ENCODE measurements at places on chromosomes 7 and 10. TPM values are rescaled to one million over a fixed set of nuclear protein-coding genes. Genes with fewer than 3 reads are reported as not detected.

DNA sequence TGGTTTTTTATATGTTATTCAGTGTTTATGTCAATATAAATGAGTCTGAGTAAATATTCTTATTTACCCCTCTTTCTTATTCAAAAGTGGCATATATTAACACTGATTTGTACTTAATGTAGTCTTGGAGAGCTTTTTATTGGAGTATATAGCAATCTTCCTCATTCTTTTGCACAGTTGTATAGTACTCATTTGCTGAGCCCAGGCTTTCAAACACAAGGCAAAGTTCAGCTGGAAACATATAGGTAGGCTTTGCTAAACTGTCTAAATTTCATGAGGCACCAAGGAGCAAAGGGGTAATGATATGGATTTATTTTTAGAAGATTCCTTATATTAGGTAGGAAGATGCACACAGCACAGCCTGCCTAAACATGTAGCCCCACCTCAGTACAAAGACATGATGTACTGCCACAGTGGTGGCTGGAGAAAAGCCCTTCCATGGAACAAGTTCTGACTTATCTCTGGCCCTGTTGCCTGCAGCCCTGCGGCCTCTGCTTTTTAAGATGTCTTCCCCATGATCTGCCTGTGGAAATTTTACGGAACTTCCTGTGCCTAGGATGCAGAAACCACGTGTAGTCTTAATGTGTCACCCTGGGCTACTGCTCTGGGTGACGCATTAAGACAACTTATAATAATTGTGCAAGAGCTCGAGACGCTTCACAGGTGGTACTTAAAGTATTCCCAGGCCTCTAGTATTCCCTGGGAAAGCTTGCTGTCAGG is 9.6 kb upstream of the PDCD4 start:
- no peak for DNase-seq

- no peak for DNase-seq
Observed at GRCh38 chr7:38907766-38908165, 1.2 kb downstream of the VPS41 start.

Gene PGAM1
- 464 TPM for total RNA-seq

DNA sequence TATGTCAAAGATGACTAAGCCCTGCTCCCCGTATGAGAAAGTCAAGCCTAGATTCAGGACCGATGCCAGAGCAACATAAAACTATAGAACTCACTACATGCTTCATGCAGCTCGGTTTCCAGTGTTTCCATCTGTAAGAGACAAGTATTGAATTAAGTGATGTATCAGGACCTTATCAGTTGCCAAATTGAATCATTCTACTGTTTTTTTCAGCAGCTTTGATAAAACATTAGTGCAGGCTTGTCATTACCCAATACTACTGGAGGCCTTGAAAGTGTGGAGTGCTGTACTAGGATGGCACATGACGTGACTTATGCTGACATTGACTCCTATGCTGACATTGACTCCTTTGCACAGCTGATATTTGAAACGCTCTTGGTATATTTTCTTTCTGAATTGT is 10.8 kb upstream of the NRP1 start:
- no peak for DNase-seq

DNA sequence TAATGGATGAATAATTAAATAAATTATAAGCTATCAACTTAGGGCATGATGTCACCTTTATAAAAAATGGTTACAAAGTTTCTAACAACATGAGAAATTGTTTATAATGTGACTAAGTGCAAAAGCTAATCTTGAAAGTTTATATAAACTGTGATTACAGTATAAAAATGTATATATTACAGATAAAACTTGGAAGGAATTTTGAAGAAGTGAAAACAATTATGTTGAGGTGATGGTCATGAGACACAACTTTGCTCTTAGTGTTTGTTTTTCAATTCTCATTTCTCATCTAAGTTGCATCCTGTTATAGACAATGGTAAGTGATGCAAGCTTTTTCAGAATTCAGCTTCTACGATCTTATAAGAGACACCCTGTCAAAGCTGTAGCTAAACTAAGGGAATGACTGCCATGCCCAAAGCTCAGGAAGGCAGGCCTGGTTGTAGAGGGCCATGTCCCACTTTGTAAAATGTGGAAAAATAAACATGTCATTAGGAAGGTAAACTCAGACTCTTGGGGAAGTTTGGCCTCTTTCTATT is 23.9 kb downstream of the MACC1 start:
- no peak for DNase-seq

DNA sequence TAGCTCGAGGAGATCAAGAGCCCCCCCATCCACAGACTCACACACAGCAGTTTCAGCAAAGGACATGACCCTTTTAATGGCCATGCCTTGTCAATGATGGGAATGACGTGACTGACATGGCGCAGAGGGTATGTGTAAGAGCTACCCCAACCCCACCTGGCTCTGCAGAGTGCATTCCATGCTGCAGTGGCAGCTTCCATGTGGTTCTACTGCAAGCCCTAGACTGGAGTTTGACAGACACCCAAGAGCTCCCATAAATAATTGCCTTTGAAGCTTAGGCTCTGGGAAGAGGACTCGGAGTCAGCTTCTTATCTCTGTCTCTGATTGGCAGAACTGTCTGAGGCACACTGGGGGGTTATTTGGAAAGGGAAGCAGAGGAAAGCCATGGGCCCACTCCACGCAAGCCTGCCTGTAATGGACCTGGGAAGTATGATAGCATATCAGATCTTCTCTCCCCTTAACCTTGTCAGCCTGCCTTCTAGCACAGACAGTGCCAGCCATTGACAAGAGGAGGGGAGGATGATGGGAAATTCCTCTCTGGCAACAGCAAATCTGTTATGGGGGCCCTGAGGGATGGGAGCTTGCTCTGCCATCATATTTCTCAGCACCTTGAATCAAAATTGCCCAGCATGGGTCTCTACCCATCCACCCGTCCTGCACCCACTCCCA is 478.5 kb upstream of the PODXL start:
- no peak for DNase-seq

- DNase-seq: no peak
Observed at GRCh38 chr7:86942081-86942480, 117.4 kb downstream of the ELAPOR2 start.

DNA sequence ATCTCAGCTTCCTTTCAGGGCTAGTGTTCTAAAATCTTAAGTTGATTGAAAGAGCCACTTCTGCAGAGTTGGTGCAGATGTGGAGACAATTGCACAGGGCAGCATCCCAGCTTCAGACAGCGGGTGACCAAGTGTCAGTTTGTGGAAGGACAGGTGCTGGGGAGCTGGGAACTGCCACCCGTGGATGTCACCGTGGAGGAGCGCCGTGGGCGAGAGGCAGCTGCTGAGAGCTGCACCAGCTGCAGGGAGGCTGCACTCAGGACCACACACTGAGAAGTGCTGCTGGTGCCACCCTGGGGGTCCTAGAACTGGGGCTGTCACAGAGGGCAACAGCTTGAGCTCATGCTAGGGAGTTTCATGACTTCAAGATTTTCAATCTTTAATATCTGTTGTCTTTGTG is 543.0 kb upstream of the FZD8 start:
- DNase-seq: peak; percentile 57

- DNase-seq: no peak
Observed at GRCh38 chr10:45471531-45472310, 97.7 kb downstream of the ALOX5 start.

Gene ZNF282
- 27.5 TPM for total RNA-seq

Gene COL1A2
- 1,654 TPM for total RNA-seq

Gene C10orf105
- 0.03 TPM for total RNA-seq

Gene ANXA7
- 112 TPM for total RNA-seq

DNA sequence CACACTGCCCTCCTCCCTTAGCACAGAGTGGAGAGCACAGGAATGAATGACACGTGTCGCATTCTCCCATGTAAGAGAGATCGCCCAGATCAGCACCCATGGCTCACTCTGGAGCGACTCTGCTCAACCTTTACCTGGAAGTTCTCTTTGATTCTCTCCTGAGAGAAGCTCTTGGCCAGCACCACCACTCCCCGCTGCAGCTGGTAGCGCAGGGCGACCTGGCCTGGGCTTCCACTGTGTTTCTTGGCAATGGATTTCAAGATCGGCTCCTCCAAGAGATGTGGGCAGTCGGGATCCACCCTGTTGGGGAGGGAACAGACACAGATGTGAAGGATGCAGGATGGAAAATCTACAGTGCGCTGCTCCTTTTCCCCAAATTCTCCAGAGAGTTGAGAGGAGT is 27.4 kb downstream of the AKR1C8 start:
- DNase-seq: no peak

DNA sequence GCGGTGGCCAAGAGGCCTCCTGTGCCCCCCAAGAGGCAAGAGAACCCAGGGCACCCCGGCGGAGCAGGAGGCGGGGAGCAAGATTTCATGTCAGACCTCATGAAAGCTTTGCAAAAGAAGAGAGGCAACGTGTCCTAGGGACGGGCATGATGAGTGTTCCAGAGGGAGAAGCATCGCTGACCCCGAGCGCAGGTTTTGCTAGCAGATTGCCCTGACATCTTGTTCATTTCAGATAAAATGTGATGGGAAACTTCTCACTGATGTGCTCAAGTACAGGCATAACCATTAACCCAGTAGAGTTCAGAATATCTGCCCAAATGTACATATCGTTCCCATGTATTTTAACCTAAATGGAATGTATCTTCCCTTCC is 129.2 kb downstream of the APBB1IP start:
- no peak for DNase-seq

GRCh38 chr7:108280136-108280535 is 150.0 kb upstream of the LAMB4 start:
- DNase-seq: no peak

DNA sequence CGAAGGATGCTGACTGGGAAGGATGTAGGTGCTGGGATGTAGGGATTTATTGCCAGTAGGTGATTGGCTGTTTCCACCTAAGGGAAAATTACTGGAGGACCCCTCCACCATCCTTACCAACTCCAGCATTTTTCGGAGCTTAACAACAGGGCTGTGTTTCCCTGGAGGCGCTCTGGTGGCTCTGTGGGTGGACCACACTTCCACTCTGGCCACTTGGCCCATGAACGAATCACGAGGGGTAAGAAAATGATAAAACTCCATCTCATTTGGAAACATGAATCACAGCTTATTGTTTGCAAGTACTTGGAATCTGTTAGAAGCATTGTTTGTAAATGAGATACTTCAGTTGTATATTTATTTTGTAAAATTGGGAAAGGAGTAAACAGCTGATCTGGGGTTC is 3.0 kb downstream of the DOCK1 start:
- peak; percentile 14 for DNase-seq

- no peak for DNase-seq
Observed at GRCh38 chr7:68422281-68422680, 1176.0 kb upstream of the AUTS2 start.

- DNase-seq: no peak
Observed at GRCh38 chr10:33034931-33035330, 76.9 kb upstream of the ITGB1 start.

Gene RBM20
- total RNA-seq: 2.6 TPM

Gene ERV3-1
- total RNA-seq: 24.6 TPM

- DNase-seq: peak; percentile 78
Observed at GRCh38 chr10:69800109-69800508, 1.6 kb upstream of the COL13A1 start.

Gene SUMF2
- total RNA-seq: 162 TPM

DNA sequence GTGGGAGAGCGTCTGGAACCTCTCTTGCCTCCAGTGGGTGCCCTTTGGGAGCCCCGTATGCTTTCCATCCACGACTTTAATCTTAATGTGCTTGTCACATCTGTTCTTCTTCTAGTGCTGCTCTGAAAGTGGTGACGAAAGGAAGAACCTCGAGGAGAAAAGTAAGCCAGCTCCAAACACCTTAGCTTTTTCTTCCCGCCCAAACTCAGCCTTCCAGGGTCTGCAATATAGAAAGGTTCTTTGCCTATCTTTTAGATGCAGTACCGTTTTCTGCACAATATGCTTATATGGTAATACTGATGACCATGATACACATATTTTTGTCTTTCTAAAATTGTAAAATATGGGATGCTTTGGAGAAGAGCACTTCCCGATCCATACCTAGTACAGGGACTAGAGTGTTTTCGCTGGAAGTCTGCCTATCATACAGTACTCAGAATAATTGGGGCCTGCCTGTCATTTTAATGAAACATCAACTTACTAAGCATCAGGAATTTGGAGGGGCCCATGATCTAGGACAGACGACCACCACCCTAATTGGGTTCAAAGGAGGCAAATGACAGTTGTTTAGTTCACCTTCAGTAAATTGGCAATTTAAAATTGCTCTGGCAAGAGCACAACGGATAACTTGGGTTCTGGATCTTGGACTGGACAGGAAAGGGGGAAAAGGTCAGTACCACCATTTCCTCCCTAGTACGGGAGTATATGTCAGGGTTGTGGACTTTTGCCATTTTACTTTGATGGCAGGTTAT is 884 bp downstream of the RINT1 start:
- peak; percentile 5 for DNase-seq

GRCh38 chr10:59682986-59683937 is 26.4 kb downstream of the SLC16A9 start:
- no peak for DNase-seq

Gene SLC13A1
- not detected for total RNA-seq

Gene EEPD1
- total RNA-seq: 5.6 TPM

GRCh38 chr7:16989811-16990413 is 108.1 kb upstream of the AGR3 start:
- DNase-seq: peak; percentile 91

GRCh38 chr7:44769776-44770294 is 21.2 kb downstream of the ZMIZ2 start:
- DNase-seq: peak; percentile 60

Gene SLC26A4
- total RNA-seq: 3.1 TPM

DNA sequence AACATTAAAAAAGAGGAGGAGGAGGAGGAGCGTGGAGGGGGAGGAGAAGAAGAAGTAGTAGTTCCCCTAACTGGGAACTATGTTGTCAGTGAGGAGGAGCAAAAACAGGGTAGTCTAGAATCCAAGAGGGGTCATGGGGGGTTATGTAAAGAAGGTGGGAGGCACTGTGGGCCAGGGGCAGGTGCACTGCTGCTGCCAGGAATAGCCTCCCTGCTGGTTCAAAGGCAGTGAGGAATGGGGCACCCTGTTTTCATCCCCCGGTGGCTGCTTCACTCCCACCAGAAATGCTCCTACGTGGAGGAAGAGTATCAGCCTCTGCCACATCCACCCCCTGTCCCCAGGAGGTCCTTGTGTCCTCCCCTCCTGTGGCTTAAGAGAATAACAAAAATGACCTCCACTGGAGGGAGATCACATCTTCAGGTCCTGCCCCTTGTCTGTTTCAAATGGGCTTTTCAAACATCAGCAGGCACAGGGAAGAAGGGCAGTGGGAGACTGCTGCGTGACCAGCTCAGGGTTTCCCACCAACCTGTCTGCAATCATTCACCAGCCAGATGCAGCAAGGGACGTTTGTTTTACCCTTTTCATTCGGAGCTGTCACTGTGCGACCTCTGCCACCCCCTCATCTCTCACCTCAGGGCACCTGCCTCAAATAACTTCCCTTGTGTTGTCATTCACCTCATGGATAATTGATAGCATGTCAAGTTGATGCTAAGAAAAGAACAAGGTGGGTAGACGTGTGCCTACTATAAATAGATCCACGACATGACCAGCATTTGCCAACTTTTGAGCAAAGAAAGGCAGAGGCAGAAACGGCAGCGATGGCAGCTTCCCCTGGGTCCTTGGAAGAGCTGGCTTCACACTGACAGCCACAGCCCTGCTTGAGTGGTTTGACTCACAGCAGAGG is 92.6 kb downstream of the DGKI start:
- no peak for DNase-seq

Gene PRKAG2
- 22.6 TPM for total RNA-seq

Gene PON1
- not detected for total RNA-seq
